Activated naive CD4-positive, alpha-beta T cell treated with anti-CD3 and anti-CD28 coated beads for 36 hours (primary cell): ENCODE measurements at places on chromosomes 13 and 19. TPM values are rescaled to one million over a fixed set of nuclear protein-coding genes. Genes with fewer than 3 reads are reported as not detected.

Gene NUP58
- total RNA-seq: 93.0 TPM

Gene KLF2
- total RNA-seq: 0.69 TPM

Gene CAPN12
- total RNA-seq: 1.9 TPM

Gene HIF3A
- not detected for total RNA-seq

Gene RASAL3
- 63.2 TPM for total RNA-seq

Gene UBE2L5
- total RNA-seq: not detected

DNA sequence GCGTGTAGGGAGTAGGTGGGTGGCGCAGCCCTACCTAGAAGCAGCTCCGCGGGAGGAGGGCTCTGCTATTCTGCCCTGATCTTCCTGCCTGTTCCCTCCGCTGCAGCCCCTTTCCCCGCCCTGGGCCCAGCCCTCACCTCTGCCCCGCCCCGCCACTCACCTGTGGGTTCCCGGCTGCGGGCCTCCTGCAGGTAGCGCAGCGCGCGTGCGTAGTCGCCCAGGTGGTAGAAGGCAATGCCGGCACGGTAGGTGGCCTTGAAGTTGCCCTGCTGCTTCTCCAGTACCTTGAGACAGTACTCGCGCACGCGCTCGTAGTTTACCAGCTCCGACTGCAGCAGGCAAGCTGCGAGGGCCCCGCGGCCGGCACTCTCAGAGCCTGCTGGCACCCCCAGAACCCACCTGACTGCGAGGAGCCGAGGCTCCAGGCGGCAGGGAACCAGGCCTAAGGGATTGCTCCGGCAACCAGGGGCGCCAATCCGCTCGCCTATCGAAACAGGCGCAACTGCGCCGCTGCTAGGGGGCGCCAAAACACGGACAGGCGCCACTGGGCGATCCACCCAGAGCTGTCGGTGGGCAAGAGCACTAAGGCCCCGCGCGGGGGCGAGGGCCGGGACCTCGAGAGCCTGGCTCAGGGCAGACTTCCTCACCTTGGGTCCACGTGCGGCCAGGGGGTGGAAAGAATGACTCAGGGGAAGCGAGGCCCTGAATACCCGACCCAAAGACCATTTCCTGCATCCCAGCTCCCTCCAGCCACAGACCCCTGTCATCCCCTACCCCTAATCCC is 965 bp downstream of the TTC9B start:
- DNase-seq: no peak

DNA sequence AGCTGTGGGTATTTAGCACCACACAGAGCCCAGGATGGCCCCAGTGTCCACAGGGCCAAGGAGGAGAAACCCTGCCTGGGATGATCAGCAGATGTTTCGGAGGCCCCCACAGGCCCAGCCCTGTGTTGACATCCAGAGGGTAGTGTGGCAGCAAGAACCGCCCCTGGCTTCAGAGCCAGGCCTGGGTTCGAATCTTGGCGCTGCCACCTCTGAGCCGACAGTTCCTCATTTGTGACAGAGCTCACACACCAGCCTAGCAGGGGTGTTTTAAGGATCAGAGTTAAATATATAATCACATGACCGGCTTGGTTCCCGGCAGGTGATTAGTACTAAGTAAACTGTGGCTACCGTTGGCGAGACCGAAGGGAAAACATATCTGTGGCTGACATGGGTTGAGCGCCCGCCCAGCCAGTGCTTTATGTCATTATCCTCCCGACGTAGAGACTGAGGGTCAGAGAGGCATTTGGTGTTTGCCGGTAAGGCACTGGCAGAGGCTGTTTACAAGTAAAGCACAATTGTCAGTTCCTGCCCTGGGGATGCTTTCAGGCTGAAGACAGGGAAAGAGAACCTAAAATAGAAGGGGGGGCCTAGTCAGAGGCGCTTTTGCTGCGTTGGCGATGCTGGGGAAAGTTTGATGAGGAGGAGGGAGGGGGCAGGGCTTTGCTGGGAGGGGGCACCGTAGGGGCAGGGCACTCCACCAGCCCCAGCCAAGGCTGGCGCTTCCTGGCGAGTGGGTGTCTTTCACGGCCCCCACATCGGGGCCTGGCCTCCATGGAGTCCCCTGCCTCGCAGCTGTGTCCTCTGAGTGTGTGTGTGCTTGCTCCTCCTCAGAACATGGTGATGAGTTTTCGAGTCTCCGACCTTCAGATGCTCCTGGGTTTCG is 4.8 kb downstream of the PIAS4 start:
- DNase-seq: no peak

- DNase-seq: no peak
Measured at GRCh38 chr13:34017231-34017630, 199.3 kb downstream of the RFC3 start.

GRCh38 chr13:107351305-107351704 is 783.4 kb upstream of the ARGLU1 start:
- DNase-seq: no peak

GRCh38 chr13:99686157-99686572 is 184.9 kb downstream of the TM9SF2 start:
- DNase-seq: no peak

DNA sequence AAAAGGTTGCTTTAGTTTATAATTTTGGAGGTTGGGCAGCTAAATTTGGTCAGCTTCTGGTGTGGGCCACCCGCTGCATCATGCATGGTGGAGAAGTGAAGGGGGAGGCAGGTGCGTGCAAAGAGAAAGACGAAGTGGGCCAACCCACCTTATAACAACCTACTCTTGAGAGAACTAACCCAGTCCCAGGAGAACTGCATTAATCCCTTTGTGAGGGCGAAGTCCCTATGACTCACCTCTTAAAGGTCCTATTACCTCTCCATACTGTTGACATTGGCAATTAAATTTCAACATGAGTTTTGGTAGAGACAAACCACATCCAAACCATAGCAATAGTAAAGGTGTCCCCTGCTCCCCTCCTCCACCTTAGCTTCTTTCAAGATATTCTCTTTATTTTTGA is 7.7 kb upstream of the FGF9 start:
- no peak for DNase-seq

GRCh38 chr19:3621689-3622088 is 4.9 kb downstream of the CACTIN start:
- DNase-seq: no peak

- DNase-seq: no peak
Measured at GRCh38 chr13:28347456-28348371, 147.2 kb downstream of the FLT1 start.

DNA sequence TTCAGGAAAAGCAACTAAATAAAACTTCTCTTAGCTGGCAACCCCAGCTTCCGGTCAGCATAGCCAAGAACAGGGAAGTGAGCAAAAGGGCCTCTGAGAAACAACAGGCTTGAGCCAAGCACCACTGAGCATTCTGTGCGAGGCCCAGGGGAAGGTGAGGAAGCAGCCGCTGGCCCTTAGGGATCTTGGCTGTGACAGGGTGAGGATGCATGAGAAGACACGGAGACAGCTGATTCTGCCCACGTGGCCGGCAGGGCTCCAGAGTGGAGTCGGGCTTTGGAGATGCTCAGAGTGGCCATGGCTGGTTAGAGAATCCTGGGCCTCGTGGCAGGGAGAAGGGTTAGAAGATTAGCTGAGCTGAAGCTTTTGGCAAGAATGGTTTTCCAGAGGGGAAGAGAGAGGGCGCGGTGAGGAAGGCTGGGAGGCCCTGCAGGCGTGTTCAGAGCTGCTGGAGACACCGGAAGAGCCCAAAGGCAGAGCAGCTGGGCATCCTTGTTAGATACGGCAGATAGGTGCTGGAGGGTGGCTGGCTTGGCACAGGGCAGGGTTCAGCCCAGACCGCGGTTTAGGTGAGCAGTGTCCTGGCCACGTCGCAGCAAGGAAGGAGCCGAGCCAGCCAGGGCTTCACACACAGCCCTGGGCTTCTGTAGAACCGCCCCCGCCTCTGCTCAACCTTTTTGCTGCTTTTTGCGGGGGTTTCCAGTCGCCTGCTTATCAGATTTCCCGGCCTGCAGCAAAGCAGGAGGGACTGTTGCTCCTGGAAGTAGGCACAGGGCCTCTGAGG is 17.3 kb downstream of the UPF1 start:
- no peak for DNase-seq

DNA sequence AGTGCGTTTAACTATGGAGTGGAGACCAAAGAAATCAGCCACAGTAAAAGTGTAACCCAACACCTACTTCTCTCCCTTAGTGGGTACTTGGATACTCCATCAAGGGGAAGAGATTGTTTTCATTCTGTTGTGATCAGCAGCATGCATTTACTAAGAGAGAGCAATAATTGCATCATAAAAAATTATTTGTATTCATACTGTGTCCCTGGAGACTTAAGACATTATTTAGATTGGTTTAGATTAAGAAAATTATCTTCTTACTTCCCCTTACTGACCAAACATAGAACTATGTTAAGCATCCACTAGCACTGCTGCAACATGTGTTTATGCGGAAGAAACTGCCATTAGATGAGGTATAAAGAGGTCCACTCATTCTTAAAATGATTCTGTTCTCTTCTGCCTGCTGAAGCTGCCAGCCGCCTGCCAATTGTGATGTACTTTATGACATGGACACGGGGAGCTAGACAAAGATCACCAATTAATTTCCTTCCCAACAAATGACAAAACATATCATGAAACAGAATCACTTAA is 738.5 kb downstream of the DIAPH3 start:
- no peak for DNase-seq

DNA sequence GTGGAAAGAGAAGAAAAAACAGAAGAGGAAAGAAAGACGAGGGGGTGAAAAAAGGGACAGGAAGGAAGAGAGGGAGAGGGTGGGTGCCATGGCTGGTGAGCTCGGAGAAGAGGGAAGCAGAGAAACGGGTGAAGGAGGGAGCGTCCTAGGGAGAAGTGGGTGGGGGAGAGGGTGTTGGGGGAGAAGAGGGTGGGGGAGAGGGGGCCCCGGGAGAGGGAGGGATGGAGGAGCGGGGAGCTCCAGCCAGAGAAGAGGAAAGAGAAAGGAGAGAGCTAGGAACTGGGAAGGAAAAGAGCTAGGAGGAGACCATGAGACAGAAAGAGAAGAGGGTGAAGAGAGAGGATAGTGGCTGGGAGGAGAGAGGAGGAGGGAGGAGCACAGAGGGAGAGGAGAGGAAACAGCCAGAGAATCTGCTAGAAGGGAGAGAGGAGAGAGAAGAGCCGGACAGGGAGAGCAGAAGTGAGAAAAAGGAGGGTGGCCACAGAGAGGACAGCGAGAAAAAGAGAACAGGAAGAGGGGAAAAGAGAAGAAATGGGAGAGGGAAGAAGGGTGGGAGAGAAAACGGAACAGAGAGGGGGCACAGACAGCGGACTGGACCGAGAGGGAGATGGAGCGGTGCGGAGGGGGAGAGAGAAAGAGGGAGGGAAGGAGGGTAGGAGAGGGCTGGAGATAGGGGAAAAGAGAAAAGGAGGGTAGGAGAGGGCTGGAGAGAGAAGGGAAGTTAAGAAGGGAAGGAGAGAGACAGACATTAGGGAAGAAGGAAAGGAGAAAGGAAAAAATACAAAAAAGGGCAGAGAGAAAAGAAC is 11.9 kb upstream of the GARIN5A start:
- no peak for DNase-seq

- DNase-seq: no peak
Measured at GRCh38 chr19:3098515-3099346, 4.6 kb downstream of the GNA11 start.

DNA sequence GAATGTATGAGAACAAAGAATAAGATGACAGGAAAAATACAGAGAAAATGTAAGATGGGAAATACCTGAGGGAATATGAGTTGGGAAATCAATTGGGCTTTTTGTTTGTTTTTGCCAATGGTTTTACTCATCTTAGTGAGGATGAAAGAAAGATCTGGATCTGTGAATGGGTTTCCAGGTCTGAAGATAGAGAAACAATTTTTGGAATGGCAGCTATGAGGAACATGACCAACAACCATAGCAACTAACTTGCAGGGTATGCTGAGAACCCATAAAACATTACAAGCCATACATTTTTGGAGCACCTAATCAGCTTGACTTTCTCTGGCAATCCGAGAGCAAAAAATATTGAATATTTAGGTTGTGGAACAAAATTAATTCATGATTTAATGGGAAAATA is 290.0 kb downstream of the KCTD12 start:
- no peak for DNase-seq

DNA sequence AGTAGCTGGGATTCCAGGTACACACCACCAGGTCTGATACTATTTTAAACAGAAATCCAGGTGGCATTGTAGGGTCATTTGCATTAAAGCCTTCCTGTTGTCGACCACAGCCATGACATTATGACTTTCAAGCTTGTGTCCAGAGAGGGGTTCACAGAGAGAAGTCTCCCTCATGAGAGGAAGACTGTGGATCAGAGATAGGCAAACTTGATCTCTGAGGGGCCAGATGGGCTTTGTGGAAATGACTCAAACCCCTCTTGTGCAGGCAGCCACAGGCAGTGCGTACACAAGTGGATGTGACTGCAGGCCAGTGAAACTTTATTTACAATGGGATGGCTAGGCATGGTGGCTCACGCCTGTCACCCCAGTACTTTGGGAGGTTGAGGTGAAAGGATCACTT is 27.8 kb upstream of the F2RL3 start:
- no peak for DNase-seq

- no peak for DNase-seq
Measured at GRCh38 chr13:36674337-36675212, 755 bp downstream of the SERTM1 start.
